H9 (cell line): ENCODE measurements at places on chromosomes 2 and 18.

DNA sequence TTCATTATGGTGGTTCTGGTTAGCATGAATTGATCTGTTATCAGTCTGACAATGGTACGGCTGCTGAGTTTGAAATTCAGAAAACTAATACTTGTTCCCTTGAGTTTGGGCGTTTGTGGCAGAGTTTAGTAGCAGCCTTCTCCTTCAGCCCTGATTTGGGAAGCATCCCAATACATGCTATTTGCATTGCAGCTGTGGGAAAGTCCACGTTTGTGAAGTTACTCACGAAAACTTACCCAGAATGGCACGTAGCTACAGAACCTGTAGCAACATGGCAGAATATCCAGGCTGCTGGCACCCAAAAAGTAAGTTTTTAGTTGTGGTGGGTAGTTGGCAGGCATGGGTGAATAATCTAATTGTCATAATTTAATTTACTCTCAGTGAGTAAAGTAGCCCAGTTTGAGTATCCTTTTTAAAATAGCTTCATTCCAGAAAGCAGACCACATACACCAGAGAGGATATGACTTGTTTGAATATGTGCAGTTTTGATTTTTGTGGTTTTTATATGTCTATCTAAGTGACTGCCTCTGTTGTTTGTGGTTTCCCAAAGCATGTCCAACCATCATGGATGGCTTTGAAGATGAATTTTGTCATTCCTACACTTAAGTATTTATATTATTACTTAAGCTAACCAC lies 12.2 kb downstream of the DGUOK start:
- no peaks in the 10 kb centered on the region for H3K27me3 ChIP-seq
- DNase-seq, result no peak
- no peaks in the 10 kb centered on the region for H3K4me1 ChIP-seq

DNA sequence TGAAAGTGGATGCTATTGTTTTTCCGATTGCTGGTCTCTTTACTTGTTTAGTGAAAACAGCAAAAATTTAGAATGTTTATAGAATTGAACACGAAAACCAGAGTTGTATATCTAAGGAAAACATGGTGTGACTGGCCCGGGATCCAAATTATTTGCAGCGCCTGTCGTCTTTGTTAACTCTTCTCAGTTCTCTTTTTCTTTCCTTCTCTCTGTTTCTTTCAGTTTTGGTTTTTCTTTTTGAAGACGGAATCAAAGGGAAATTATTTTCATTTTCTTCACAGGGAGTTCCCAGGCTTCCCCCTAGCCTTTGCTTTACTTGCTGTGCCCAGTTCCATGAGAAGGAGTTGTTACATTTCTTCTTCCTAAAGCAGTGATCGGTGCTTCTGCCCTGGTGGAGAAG lies 76.0 kb downstream of the AGAP1 start:
- no peak overlapping the region for H3K4me3 ChIP-seq
- no peaks in the 10 kb centered on the region for H3K27me3 ChIP-seq
- peaks cover 10% of the 10 kb centered on the region for H3K36me3 ChIP-seq
- H3K27ac ChIP-seq, result no peak overlapping the region
- 0 out of 2 replicates have a peak, but pooled peaks cover 2% of the 10 kb centered on the region for H3K4me1 ChIP-seq

DNA sequence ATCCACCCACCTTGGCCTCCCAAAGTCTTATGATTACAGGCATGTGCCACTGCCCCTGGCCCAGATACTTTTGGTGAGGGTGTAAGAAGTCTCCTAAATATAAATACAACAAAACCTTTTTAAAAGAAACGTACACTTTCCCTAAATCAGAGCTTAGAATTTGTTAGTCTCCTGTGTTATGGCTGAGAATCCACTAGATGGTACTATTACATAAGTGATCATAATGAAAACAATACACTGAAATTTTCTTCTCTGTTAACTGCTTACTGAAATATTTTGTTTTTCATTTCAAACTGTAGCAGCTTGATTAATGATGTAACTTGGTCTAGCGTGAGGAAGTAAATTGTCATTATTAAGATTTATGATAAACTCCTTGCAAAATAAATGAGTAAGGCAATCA lies 74.8 kb upstream of the FAM98A start:
- DNase-seq, result no peak
- H3K27ac ChIP-seq, result no peak overlapping the region
- no peak overlapping the region for H3K4me3 ChIP-seq

GRCh38 chr2:202193881-202194353 lies 44.5 kb downstream of the SUMO1 start:
- H3K4me1 ChIP-seq, result no peaks in the 10 kb centered on the region
- H3K4me3 ChIP-seq, result no peak overlapping the region
- H3K27me3 ChIP-seq, result no peaks in the 10 kb centered on the region
- DNase-seq, result peak; percentile 31
- no peak overlapping the region for H3K27ac ChIP-seq

- no peaks in the 10 kb centered on the region for H3K27me3 ChIP-seq
- no peak within 1 kb of the TSS for H3K4me3 ChIP-seq
- DNase-seq, result no peak
- H3K4me1 ChIP-seq, result no peaks in the 10 kb centered on the region
- H3K27ac ChIP-seq, result no peak within 1 kb of the TSS
Observed at GRCh38 chr2:6877402-6878304, at the start of gene RSAD2. TSS of gene RSAD2 (plus strand) at chr2:6877777. CDS start at chr2:6877801, 24 bp downstream.

DNA sequence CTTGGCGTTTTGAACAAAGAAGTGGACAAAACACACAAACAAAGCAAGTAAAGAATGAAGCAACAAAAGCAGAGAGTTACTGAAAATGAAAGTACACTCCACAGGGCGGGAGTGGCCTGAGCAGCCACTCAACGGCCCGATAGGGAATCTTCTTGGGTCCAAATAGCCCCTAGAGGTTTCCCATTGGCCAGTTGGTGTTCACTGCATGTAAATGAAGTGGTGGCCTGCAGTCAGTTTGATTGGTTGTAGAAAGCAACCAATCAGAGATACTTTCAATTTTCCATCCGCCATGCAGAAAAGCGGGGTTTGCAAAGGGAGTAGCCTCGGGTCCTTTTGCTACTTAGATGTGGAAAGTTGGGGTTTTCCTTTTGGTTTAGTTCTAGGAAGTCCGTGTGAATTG lies 31.6 kb downstream of the CYBRD1 start:
- no peak overlapping the region for H3K27ac ChIP-seq
- H3K4me1 ChIP-seq, result no peaks in the 10 kb centered on the region

DNA sequence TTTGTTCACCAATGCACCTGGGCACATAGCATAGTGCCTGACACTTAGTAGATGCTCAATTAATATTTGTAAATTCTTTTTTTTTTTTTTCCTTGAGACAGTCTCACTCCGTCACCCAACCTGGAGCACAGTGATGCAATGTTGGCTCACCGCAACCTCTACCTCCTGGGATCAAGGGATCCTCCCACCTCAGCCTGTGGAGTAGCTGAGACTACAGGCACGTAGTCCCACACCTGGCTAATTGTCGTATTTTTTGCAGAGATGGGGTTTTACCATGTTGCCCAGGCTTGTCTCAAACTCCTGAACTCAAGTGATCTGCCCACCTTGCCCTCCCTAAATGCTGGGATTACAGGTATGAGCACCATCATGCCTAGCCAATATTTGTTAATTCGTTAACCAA lies 23.2 kb upstream of the LPIN2 start:
- H3K27ac ChIP-seq, result no peak overlapping the region
- H3K27me3 ChIP-seq, result no peaks in the 10 kb centered on the region
- no peak for DNase-seq
- no peaks in the 10 kb centered on the region for H3K36me3 ChIP-seq
- no peak overlapping the region for H3K4me3 ChIP-seq

- H3K36me3 ChIP-seq, result peaks cover 36% of the 10 kb centered on the region
- H3K4me1 ChIP-seq, result peaks cover 3% of the 10 kb centered on the region; the same call in 1 of the 2 replicates
- peak within 1 kb of the TSS; percentile 93 for H3K27ac ChIP-seq
- H3K4me3 ChIP-seq, result peak within 1 kb of the TSS; percentile 91
Observed at GRCh38 chr2:44168681-44169154, at the start of gene PPM1B. TSS of gene PPM1B (plus strand) at chr2:44168875. CDS start at chr2:44201200, 32,325 bp downstream.

GRCh38 chr2:119592436-119592835 lies 48.2 kb downstream of the CFAP221 start:
- no peak overlapping the region for H3K4me3 ChIP-seq
- no peaks in the 10 kb centered on the region for H3K36me3 ChIP-seq
- H3K4me1 ChIP-seq, result no peaks in the 10 kb centered on the region

- no peak overlapping the region for H3K4me3 ChIP-seq
- no peak for DNase-seq
- H3K36me3 ChIP-seq, result no peaks in the 10 kb centered on the region
- no peak overlapping the region for H3K27ac ChIP-seq
- no peaks in the 10 kb centered on the region for H3K27me3 ChIP-seq
- no peaks in the 10 kb centered on the region for H3K4me1 ChIP-seq
Observed at GRCh38 chr2:184849516-184849915, 251.2 kb downstream of the ZNF804A start.

- no peaks in the 10 kb centered on the region for H3K27me3 ChIP-seq
- H3K4me1 ChIP-seq, result no peaks in the 10 kb centered on the region
- no peak within 1 kb of the TSS for H3K4me3 ChIP-seq
- no peak for DNase-seq
- no peak within 1 kb of the TSS for H3K27ac ChIP-seq
Observed at GRCh38 chr2:85668009-85668856, at the start of gene SFTPB. TSS of gene SFTPB (minus strand) at chr2:85668199. CDS start at chr2:85668183, 16 bp downstream.

- H3K4me1 ChIP-seq, result no peaks in the 10 kb centered on the region; the same call in 1 of the 2 replicates
- H3K36me3 ChIP-seq, result no peaks in the 10 kb centered on the region
- H3K27ac ChIP-seq, result no peak overlapping the region
- H3K4me3 ChIP-seq, result no peak overlapping the region
- peak; percentile 74 for DNase-seq
- no peaks in the 10 kb centered on the region for H3K27me3 ChIP-seq
Observed at GRCh38 chr2:127640082-127641072, 5.6 kb upstream of the GPR17 start.

DNA sequence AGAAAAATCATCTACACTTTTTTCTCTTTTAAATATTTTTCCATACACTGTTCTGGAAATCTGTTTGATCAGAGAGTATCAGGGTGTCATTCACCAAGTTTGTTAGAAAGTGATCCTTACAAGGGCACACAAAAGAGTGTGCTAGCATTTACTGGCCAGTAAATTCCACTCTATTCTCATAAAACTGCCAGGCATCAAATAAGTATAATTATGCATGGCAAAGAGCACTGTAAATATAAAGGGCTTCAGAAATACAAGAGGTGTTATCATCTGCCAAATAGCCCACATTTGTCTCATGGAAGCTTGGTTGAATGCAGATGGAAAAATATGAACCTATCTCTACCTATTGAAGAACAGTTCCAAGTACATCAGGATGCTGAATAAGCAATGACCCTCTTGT lies 847.3 kb upstream of the ACVR2A start:
- no peaks in the 10 kb centered on the region for H3K4me1 ChIP-seq
- no peaks in the 10 kb centered on the region for H3K36me3 ChIP-seq
- no peak overlapping the region for H3K27ac ChIP-seq
- no peak overlapping the region for H3K4me3 ChIP-seq

- DNase-seq, result no peak
- H3K27ac ChIP-seq, result no peak overlapping the region
- no peaks in the 10 kb centered on the region; the same call in 2 of the 3 replicates for H3K36me3 ChIP-seq
- H3K27me3 ChIP-seq, result no peaks in the 10 kb centered on the region; the same call in 1 of the 2 replicates
- H3K4me1 ChIP-seq, result no peaks in the 10 kb centered on the region
Observed at GRCh38 chr2:234133004-234133403, 82.5 kb downstream of the SPP2 start.

DNA sequence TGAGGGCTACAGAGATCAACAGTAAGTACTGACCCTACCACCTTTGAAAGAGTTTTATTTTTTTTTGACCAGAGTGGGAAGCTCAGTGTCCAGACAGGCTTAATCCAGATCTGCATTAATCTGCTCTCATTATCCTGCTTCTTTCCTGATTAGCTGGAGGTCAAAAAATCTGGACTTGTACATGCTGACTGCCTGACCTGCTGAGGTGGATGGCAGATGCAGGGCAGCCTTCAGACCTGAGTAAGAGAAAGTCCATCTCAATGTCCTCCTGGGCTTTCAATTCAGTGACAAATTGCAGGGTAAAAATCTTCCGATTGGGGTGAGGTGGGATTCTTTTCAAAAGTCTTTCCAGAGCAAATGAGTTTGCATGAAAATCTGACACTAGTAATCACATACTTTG lies 998.8 kb upstream of the PIK3C3 start:
- peaks cover 22% of the 10 kb centered on the region for H3K36me3 ChIP-seq
- H3K4me3 ChIP-seq, result no peak overlapping the region
- DNase-seq, result no peak
- H3K27ac ChIP-seq, result no peak overlapping the region
- no peaks in the 10 kb centered on the region for H3K4me1 ChIP-seq

- no peak for DNase-seq
- H3K36me3 ChIP-seq, result no peaks in the 10 kb centered on the region
- H3K4me1 ChIP-seq, result no peaks in the 10 kb centered on the region; the same call in 1 of the 2 replicates
- no peaks in the 10 kb centered on the region; the same call in 1 of the 2 replicates for H3K27me3 ChIP-seq
Observed at GRCh38 chr2:218952160-218952559, 7.3 kb upstream of the CDK5R2 start.

DNA sequence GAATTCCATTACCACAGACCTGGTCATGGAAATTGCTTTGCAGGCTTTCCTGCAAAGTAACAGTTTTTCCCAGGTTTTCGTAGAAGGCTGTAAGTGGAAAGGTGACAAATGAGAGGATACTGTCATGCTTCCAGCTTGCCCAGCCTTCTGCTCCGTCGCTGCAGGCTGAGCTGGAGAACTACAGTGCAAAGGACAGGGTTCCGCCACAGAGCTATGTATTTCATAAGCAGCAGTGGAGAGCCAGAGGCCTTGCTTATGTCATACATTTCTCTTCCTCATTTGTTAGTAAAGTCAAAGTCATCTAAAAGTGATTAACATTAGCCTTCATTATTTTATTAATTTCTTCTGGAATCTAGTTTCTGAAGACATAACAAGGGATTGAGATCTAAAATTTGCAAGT lies 72.9 kb upstream of the RBM44 start:
- H3K27ac ChIP-seq, result no peak overlapping the region
- H3K27me3 ChIP-seq, result no peaks in the 10 kb centered on the region
- DNase-seq, result no peak

- H3K36me3 ChIP-seq, result no peaks in the 10 kb centered on the region
- DNase-seq, result no peak
- no peaks in the 10 kb centered on the region for H3K27me3 ChIP-seq
- peaks cover 11% of the 10 kb centered on the region; the same call in 1 of the 2 replicates for H3K4me1 ChIP-seq
- no peak overlapping the region for H3K27ac ChIP-seq
- no peak overlapping the region for H3K4me3 ChIP-seq
Observed at GRCh38 chr18:51425475-51425874, 228.0 kb upstream of the MEX3C start.
